ENCODE measurements at places on chromosomes 3 and 15.
A peak's percentile ranks its signal among the peaks of the same experiment; 100 is the strongest.

DNA sequence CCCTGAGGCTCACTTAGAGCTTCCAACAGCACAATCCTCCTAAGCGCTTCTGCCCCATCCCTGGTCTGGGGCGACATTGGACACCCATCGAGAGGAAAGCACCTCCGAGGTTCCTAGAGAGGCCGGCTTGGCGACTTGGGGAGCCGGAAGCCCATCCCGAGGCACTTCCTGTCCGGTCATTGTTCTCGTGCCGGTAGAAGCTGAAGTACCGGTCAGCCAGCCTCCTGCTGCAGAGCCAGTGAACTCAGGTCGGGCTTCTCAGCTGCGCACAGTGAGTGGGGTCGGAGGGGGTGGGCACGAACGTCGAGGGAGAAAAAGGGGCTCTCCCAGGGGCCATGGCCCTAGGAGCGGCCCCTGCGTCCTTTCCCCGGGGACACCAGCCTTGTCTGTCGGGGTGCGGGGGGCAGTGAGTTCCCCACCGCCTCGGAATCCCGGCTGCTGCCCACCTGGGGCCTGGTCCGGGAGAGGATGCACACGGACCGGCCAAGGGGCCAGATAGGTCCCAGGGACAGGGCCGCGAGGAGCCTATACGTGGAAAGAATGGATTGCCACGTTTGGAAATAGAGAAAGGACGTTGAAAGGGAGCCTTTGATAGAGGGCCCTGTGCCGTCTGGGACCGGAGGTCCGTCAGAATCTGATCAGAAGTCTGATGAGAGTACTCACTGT is at the start of gene ZNF35:
Gene ZNF35, plus strand, starts transcription at position 169 of the 666 bp plus-strand sequence. CDS start 2,336 bp downstream, outside the sequence.
- DNase-seq, result peak; percentile 79

- DNase-seq, result no peak
Observed at GRCh38 chr15:83793069-83793468, 139.1 kb downstream of the ADAMTSL3 start.

DNA sequence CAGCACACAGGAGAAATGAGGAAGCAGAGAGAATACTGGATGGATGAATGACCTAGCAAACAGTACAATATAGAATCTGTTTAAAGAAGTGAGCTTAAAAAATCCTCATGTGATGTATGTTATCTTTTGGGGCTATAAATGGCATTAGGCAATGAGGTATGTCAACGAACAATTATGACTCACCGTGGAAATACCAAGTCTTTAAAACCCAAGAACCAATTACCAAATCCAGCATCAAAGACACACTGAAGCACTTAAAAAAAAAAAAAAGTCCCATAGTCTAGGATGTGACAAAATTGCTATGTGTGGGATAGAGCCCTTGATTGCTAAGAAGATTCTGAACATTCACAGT is 36.3 kb upstream of the HERC1 start:
- DNase-seq, result no peak

DNA sequence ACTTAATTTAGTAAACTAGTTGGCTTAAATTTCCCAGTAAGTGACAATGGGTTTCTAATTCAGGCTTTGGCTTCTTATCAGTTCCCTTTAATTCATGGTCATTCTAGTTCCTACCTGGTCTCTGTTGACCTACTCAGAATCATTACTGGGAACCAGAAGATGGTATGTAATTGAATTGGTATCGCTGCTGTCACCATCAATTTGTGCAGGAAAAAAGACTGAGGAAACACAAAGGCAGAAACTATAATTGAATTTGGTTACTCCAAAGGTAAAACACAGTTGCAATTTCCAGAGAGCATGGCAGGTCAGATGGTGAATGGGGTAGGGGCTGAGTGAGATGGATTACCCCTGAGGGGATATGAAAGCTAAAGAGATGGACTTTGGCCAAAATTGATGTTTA is 226.5 kb upstream of the GAP43 start:
- DNase-seq, result no peak

Data from mucosa of gallbladder (tissue), 1 donor.